Glutamatergic neuron (in vitro differentiated cells): ENCODE measurements at places on chromosomes 13 and 19.

- no peak for DNase-seq
These were observed at the start of gene PTPRH for GRCh38 chr19:55208880-55209692. PTPRH (minus strand) TSS chr19:55209501; CDS start chr19:55209433, 68 bp downstream.

- DNase-seq = no peak
These were observed 44.5 kb upstream of the MIR17HG start for GRCh38 chr13:91303031-91303430.

- no peak for DNase-seq
These were observed 59.2 kb downstream of the STK24 start for GRCh38 chr13:98517576-98518310.

- DNase-seq = no peak
These were observed 48.4 kb downstream of the MYO16 start for GRCh38 chr13:108677806-108678205.

- peak; percentile 19 for DNase-seq
These were observed 30.5 kb downstream of the MTRF1 start for GRCh38 chr13:41232578-41233480.

GRCh38 chr13:36343766-36344165, 2.4 kb downstream of the SPART start:
- no peak for DNase-seq

DNA sequence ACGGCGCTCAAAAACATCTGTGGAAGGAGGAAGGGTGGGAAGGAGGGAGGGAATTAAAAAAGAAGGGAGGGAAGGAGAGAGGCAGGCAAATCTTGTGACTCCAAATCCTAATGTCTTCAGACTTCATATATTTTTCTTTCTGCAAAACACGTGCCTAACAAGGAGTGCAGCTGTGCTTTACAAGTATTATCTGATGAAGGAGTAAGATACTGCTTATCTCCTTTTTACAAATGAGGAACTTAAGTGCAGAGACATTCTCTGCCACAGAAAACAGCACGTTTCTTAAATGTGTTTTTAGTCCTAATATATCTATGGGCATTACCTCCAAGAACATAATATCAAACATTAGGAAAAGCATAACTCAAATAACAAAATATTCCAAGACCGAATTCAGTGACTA, 6.5 kb downstream of the FLT3 start:
- no peak for DNase-seq

- no peak for DNase-seq
These were observed 1338.8 kb upstream of the MIR17HG start for GRCh38 chr13:90008707-90009149.

GRCh38 chr13:94058821-94059360, 420.6 kb downstream of the DCT start:
- DNase-seq = no peak

DNA sequence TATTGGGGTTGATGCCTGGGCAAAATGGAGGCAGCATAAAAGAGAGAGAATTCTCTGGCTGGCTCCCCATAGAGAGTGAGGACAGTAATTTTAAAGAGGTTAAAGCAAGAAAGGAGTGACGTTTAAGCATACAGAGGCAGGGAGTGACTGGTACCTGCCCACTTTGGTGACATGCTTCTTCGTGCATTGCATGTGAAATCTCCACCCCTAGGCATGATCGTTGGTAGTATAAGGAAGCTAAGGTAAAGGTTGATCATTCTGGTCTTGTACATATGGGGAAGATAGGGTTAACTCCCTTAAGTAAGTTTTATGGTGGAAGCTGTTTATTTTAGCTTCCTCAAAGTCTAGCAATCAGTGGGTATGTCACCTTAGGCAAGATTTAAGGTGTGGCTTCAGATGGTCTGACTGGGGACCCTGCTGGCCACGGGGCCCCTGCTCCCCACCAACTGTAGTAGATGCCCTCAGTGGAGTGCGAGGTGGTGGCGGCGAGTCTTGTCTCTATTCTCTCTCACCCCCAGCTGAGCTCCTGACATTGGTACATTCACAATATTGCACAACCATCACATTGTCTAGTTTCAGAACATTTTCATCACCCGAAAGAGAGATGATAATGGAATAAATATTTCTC, 797.5 kb upstream of the SPRY2 start:
- DNase-seq = no peak

GRCh38 chr13:41613471-41613870, 156.1 kb downstream of the RGCC start:
- no peak for DNase-seq

GRCh38 chr19:4304538-4305256, at the start of gene FSD1:
FSD1 (plus strand) TSS chr19:4304598; CDS start chr19:4304747, 149 bp downstream.
- DNase-seq = peak; percentile 95

- no peak for DNase-seq
These were observed 75.0 kb downstream of the CDADC1 start for GRCh38 chr13:49322702-49323101.

DNA sequence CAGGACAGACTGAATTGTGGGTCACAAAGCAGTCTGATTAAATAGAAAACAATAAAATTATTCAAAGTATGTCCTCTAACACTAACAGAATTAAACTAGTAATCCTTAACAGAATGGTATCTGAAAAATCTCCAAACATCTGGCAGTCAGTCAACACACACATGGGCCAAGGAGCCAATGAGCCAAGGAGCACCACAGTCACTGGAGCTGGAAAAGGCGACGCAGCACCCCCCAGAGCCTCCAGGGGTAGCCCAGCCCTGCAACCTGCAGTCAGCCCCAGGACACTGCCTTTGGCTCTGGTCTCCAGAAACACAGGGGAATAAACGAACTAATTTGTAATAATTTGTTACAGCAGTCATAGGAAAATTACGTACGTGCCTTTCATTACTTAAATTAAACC, 12.3 kb downstream of the TUBGCP3 start:
- no peak for DNase-seq

GRCh38 chr19:28985201-28985600, 227.8 kb downstream of the UQCRFS1 start:
- no peak for DNase-seq

DNA sequence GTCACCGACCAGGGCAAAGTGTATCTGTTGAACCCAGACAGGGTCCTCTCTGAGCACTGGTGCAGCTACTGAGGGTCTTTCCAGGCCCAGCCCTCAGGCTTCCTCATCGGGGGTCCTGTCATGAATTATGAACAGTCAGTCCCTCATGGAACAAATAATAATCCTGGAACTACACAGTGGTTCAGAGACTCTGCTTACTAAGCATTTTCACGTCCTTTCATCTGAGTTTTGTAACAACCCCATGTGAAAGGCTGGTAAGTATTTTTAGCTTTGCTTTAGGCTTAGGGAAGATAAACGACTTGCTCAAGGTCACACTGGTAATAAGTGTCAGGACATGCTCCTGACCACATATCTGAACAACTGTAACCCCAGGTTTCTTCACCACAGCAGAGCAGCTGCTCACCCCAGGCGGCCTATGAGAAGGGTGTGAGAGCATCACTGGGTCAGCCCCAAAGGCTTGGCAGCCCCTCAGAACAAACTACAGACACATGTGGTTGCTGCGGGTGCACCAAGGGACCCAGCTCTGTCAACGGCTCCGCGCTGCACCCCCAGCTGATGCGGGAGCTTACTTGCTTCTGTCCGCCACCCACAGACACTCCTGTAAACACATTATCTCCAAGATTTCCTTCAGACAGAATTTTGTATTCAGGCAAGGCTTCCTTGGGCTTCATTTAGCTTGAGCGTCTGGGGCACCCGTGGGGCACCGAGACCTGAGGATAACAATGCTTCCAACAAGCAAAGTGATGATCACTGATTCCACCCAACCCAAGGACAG, 19.4 kb upstream of the GSX1 start:
- no peak for DNase-seq

- no peak for DNase-seq
These were observed 522.0 kb upstream of the KLHL1 start for GRCh38 chr13:70630247-70630646.

DNA sequence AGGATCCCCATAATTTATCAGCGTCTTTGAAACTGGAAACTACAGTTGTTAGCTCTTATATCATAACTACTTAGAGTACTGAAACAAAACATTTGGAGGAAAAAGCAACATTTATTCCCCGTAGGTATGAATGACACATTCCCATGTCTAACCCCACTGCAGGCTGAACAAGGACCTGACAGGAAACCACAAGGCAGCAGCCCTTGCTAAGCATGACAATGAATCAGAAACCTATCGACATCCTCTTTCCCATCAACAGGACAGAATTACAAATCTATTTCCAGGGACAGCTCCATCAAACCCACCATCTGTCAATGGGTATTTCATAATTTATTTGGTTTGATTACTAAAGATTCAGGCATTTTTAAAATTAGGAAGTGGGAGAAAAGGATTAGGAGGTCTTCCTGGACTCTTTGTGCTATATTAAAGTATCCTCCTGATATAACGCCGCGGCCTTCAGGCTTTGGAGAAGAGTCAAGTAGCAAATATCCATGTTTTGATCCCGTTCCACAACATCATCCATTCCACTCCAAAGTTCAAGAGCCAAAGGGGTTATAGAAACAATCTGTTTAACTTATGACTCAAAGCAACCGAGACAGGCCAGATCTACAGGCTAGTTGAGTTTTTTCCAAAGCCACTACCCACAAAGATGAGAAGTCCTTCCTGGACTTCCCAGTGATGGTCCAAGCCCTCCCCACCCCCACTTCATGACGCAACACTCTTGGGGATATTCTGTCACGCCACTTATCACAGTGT, 51.1 kb downstream of the FAM216B start:
- DNase-seq = no peak

DNA sequence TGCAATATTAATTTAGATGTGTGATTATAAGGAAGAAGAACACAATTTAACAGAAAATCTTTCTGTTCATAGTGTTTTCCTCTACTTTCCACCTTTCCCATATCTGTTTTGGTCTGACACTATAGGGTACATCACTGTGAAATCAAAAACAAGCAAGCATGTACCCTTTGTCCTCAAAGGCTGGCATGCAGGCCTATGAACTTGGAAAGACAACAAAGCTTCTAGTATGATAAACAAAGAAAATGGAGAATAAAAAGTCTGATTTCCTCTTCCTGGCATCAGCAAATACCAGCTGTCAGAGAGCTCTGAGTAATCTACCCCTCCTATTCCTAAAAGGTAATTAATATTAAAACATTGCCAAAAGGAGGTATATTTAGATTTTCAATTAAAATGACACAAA, 5.6 kb upstream of the NEK3 start:
- DNase-seq = no peak

GRCh38 chr19:55146078-55146704, 2.8 kb downstream of the TNNT1 start:
- no peak for DNase-seq

DNA sequence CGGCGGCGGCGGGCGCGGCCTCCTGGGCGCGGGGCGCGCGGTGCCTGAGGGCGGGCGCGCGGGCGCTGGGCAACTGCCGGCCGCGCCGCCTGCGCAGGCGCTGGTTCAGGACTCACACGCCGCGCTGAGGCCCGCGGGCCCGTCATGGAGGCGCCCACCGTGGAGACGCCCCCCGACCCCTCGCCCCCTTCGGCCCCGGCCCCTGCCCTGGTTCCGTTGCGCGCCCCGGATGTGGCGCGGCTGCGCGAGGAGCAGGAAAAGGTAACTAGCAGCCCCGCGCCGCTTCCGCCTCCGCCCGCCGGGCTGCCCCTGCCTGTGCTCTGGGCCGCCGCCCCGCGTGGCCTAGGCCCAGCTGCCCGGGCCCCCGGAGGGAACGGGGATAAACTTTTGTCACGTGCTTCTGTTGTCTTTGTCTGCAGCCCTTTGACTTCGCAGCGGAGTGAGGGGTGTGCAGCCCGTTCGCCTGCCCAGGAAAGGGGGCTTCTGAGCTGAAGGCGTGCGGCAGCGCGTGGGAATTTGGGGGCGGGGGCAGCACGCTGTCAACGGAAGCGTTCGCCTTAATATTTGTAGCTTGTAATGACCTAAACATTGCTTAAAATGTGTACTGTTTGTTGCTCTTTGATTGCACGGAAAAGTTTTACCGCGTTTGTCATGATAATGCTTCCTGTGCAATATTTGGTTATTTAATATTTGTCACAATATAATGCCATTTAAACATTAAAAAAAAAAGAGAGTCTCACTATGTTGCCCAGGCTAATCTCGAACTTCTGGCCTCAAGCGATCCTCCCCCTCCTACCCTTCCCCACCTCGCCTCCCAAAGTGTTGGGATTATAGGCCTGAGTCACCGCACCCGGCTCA, 594 bp downstream of the URI1 start:
- DNase-seq = peak; percentile 75

GRCh38 chr19:1739960-1740629, 13.2 kb upstream of the ONECUT3 start:
- DNase-seq = no peak

- no peak for DNase-seq
These were observed 3.6 kb upstream of the GNG8 start for GRCh38 chr19:46639358-46640182.

GRCh38 chr13:95546919-95547318, 5.6 kb upstream of the CLDN10 start:
- no peak for DNase-seq
